ENCODE measurements at places on chromosomes 3 and 15. TPM values are rescaled to one million over a fixed set of nuclear protein-coding genes. Genes with fewer than 3 reads are reported as not detected.

The UPK1B gene
- 0.19 TPM for total RNA-seq

The LRRC34 gene
- 2.9 TPM for total RNA-seq

The SLC27A2 gene
- total RNA-seq: under 0.01 TPM

The DNAJC17 gene
- 26.6 TPM for total RNA-seq

The ROPN1 gene
- not detected for total RNA-seq

The PLSCR4 gene
- 86.8 TPM for total RNA-seq

The HCLS1 gene
- total RNA-seq: 1.7 TPM

The SLITRK3 gene
- total RNA-seq: not detected

The KBTBD13 gene
- not detected for total RNA-seq

The CDHR4 gene
- total RNA-seq: not detected

The PCLAF gene
- 5.6 TPM for total RNA-seq

The AGTR1 gene
- total RNA-seq: 2.3 TPM

The CAND2 gene
- total RNA-seq: 4.2 TPM

The ADAMTS9 gene
- 4.2 TPM for total RNA-seq

The OCA2 gene
- total RNA-seq: not detected

The P2RY12 gene
- total RNA-seq: not detected

The RETNLB gene
- not detected for total RNA-seq

The GATM gene
- 0.56 TPM for total RNA-seq

The TBC1D23 gene
- total RNA-seq: 66.3 TPM

The SLC28A1 gene
- total RNA-seq: under 0.01 TPM

The KBTBD12 gene
- not detected for total RNA-seq

The ADIPOQ gene
- total RNA-seq: not detected

The MITF gene
- 8.5 TPM for total RNA-seq

The ENTPD3 gene
- 0.28 TPM for total RNA-seq

The NCBP2 gene
- 78.0 TPM for total RNA-seq

The TIMMDC1 gene
- 57.8 TPM for total RNA-seq

The HIGD2B gene
- not detected for total RNA-seq

The STAC gene
- total RNA-seq: 44.7 TPM

The ATP11B gene
- total RNA-seq: 80.3 TPM

The SLC24A1 gene
- 2.5 TPM for total RNA-seq

The THBS1 gene
- total RNA-seq: 5,888 TPM

The ASB14 gene
- total RNA-seq: not detected

The STAG1 gene
- total RNA-seq: 34.4 TPM

The MORC1 gene
- not detected for total RNA-seq

The INKA1 gene
- 4.6 TPM for total RNA-seq

The GOLGA6L10 gene
- total RNA-seq: 0.19 TPM

The PTH1R gene
- total RNA-seq: 0.38 TPM

The LIPC gene
- under 0.01 TPM for total RNA-seq

The GP9 gene
- not detected for total RNA-seq

The LRRIQ4 gene
- total RNA-seq: 0.19 TPM

The KLHDC8B gene
- total RNA-seq: 24.2 TPM

The PLCD1 gene
- 29.0 TPM for total RNA-seq

The MME gene
- 157 TPM for total RNA-seq

The CLDN18 gene
- total RNA-seq: not detected

The CCRL2 gene
- total RNA-seq: 0.19 TPM

The CKMT1A gene
- not detected for total RNA-seq

The P2RY13 gene
- not detected for total RNA-seq

The ARL6 gene
- 18.0 TPM for total RNA-seq

The SCG5 gene
- total RNA-seq: 54.4 TPM

The SUCNR1 gene
- 6.7 TPM for total RNA-seq

The KCNAB1 gene
- 4.8 TPM for total RNA-seq
